ENCODE measurements at places on chromosomes 12 and 14.

DNA sequence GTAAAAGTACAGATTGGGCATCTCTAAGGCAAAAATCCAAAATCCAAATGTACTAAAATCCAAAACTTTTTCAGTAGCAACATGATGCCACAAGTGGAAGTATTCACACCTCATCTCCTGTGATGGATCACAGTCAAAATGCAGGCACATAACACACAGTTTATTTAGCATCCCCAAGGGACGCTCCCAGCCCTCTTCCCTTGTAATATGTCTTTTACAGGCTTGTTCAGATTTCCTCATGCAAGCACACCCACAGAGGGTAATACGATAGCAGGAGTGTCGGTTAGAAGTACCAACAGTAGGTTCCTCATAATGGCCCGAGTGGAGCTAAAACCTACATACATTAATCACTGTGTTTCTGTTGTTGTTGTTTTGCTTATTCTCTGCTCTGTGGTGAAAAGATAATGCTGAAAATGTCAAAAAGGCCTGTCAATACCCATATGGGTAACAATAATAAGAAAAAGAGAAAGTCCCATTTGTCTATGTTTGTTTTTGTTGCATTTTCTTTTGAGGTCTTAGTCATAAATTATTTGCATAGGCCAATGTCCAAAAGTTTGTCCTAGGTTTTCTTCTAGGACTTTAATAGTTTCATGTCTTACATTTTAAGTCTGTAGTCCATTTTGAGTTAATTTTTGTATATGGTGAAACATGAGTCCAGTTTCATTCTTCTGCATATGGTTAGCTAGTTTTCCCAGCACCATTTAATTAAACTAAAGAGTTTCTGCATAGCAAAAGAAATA, 133.1 kb downstream of the LRIG3 start:
- DNase-seq: no peak

DNA sequence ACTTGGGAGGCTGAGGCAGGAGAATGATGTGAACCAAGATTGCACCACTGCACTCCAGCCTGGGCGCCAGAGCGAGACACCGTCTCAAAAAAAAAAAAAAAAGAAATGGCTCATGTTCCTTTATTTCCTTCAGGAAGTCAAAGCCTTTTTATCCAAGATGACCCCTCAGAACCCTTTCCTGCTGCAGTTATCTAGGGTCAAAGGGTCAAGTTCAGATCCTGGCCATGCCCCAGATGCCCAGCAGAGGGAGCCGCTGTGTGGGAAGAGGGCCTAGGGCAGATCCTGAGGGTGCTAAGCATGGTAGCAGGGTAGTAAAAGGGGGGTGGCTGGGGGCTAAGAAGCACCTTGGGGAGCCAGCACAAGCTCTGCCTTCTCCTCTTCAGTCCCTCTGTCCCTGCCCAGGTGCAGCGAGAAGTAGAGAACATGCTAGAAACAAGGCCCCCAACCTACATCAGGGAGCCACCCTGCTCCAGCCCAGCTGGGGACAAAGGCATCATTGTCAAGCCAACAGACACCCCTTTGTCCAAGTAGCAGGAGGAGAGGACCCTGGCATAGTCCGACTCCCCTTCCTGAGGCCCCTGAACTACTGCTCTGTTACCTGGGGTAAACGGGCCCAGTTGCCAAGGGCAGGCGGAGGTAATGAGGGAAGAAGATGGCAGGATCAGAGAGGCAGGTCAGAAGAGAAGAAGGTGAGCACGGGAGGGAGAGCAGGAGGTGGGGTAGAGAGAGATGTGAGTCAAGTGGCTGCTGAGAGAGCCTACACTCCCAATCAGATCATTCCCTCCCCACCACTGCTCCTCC, 6.5 kb downstream of the NFE2 start:
- peak; percentile 67 for DNase-seq

- peak; percentile 32 for DNase-seq
Measured at GRCh38 chr12:63151623-63152320, 771 bp upstream of the AVPR1A start.

DNA sequence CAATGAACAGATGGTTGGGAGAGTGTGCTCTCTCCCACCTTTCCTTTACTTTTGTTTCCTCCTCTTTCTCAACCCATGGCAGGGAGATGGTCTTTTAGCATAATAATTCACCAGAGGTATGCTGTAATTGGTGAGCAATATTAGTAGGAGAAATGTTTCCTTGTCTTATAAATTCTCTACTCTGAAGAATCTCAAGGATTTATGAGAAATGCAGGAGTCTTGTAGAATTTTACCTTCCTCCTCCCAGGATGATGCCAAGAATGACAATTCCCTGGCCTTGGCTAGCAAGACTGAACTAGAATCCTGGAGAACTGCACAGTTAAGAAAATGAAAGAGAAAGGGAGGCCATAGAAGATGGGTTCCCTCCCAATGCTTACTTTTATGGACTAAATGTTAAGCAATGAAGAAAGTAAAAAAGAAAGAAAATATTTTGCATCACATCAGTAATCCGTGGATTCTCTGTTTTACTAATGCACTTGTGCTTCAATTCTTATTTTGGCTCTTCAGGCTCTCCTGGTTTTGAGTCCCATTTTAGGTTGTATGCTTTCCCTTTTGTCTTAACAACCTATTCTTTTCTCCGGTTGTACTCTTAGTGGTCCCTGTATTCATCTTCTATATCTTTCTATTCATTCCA, 192.9 kb upstream of the GARIN6 start:
- DNase-seq: no peak

- no peak for DNase-seq
Measured at GRCh38 chr12:76264611-76265012, 83.6 kb downstream of the BBS10 start.

DNA sequence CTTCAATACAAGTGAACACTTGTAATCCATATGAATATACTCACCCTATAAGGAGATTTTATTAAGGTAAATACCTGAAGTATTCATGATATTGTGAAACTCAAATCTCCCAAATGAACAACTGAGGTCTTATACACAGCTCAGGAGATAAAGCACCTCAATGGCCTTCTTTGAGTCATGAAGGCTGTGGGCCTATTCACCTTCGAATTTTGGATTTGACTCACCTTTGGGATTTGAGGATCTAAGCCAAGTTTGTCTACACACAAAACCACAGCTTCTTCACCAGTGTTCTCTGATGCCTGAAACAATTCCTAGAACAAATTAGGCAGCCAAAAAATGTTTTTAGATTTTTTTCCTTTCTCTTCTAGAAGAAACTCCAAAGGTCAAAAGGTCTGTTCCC, 194.1 kb downstream of the NUAK1 start:
- no peak for DNase-seq

- peak; percentile 59 for DNase-seq
Measured at GRCh38 chr12:22101749-22102243, 55.8 kb downstream of the CMAS start.

- DNase-seq: no peak
Measured at GRCh38 chr14:103735439-103735814, 19.8 kb downstream of the ZFYVE21 start.

GRCh38 chr12:64679487-64680001, 69.2 kb downstream of the RASSF3 start:
- peak; percentile 43 for DNase-seq

DNA sequence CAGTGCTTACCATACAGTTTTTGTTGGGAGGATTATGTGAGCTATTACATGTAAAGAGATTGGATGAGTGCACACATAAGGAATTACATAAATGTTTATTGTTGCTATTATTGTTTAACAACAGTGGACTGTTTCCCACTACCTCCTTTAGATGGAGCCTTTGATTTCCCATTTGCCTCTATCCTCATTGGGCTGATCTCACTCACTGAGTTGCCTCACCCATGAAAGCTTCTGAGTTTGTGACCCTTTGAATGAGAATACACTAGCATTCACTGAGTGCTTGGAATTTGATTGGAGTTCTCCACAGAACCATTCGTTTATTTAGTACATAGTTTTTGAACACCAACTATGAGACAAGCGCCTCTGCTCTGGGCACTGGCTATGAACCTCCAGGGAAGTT, 121.0 kb downstream of the HELB start:
- no peak for DNase-seq

DNA sequence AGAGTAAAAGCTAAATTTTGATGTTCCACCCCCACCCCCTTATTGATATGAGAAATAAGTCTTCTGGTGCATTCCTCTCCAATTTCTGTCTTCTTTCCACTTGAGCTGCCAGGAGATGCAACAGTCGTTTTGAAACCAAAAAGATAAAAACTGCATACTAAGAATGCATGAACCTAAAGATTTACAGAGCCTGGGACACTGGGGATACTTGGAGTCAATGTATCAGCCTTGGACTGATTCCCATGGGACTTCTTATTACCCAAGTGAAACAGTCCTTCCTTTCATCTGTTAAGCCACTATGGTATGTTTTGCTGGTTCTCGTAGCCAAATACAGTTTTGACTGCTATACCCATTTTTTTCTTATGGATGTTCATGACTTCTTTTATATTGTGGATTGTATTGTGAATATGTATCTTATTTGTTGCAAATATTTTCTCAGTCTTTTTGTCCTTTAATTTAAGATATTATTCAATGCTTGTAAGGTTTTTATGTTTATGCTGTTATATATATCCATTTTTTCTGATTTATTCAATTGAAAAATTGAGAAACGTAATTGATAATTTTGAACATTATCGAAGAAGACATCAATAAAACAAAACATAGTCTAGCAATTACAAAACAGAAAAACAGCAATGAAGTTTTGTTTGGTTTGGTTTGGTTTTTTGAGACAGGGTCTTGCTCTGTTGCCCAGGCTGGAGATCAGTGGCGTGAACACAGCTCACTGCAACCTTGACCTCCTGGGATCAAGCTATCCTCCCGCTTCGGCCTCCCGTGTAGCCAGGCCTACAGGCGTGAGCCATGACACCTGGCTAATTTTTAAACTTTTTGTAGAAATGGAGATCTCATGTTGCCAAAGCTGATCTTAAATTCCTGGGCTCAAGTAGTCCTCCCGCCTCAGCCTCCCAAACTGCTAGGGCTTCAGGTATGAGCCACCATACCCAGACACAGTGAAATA, 85.4 kb upstream of the ETV6 start:
- DNase-seq: no peak

DNA sequence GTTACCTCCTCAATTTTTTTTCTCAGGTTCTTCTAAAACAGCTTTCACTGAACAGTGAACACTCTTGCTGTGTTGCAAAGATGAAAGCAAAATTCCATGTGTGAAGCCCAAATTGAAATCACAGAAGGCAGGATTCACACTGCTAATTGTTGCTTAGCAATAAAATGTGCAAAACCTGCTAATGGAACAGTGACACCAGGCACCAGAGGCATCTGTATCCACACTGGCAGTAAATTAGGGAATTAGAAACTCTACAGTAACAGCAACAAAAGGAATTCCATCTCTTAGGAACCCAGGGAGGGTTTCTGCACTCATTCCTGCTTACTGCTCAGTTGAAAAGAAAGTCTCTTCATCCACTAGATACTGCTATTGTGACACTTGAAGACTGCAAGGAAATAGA, 202.3 kb downstream of the GXYLT1 start:
- no peak for DNase-seq

GRCh38 chr12:92224685-92225331, 79.2 kb upstream of the BTG1 start:
- no peak for DNase-seq

DNA sequence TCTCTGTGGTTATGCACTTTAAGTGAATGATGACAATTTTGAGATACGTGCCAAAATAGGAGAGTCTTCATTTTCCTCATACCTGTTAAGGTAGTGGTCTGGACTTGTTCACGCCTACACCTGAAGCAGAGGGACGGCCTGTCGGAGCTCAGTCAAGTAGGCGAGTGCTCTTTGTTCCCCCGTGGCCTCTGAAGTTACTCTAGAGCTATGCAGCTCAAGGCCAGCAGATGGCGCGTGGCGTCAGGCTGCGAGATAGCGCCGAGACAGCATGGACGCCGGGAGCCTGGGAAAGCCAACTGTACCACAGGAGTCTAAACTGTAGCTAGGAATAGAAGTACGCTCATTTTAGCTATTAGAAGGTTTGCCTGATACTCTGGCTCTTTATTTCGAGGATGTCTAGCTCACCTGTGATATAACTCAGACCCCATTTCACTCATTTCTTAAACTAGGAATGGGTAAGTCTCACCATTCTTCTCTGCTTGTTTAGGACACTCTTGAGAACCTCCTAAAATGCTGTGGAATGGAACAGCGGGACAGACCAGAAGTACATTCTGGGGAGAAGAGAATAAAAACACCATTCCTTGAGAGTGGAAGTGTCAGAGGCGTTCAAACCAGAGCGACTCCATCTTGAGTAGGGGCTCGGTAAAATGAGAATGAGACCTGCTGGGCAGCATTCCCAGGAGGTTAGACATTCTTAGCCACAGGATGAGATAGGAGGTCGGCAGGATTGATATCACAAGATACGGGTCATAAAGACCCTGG, 267.4 kb upstream of the HMGA2 start:
- DNase-seq: peak; percentile 65

DNA sequence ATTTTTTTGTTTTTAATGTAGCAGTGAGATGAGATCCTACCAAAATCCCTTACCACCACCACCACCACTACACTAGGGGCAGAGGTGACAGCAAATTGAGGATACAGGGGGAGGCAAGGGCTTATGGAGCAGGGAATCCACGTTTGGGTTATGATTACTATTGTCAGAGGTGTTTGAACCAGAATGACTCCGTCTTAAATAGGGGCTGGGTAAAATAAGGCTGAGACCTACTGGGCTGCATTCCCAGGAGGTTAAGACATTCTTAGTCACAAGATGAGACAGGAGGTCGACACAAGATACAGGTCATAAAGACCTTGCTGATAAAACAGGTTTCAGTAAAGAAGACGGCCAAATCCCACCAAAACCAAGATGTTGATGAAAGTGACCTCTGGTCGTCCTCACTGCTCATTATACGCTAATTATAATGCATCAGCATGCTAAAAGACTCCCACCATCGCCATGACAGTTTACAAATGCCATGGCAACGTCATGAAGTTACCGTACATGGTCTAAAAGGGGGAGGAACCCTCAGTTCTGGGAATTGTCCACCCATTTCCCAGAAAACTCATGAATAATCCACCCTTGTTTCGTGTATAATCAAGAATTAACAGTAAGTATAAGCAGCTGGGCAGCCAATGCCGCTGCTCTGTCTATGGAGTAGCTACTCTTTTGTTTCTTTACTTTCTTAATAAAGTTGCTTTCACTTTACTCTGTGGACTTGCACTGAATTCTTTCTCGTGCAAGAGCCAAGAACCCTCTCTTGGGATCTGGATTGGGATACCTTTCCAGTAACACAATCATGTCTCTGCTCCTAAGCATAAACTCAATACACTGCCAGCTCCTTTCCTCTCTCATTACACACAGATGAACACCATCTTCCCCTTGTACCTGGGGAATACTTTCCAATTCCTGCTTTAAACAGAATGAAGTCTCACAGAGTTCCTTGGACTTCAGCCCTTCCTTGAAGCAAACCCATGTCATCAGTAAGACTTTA, 16.7 kb upstream of the CRY1 start:
- no peak for DNase-seq

- no peak for DNase-seq
Measured at GRCh38 chr14:71429902-71430301, 502.3 kb upstream of the RGS6 start.
